ENCODE measurements at places on chromosomes 3 and 15.

- DNase-seq, result no peak
Measured at GRCh38 chr3:123081718-123082369, 15.0 kb downstream of the PDIA5 start.

DNA sequence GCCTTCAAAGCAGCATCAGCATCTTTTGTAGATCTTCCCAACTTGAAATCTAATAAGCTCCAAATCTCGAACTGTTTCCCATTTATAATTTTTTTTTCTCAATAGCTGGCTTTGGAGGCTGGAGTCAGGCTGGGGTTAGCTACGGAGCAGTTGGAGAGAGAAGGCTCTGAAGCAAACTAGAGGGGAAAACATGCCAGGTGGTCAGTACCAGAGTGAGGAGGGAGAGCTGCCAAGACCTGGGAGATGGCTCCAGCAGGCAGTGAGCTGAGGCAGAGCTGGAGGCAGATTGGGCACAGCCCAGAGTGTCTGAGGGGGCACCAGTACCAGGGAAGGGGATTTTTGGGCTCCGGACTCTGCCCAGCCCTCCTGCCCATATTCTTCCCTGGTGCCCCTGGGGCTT is 311.2 kb downstream of the RPLP1 start:
- no peak for DNase-seq

- peak; percentile 16 for DNase-seq
Measured at GRCh38 chr3:23256741-23257435, 53.8 kb downstream of the UBE2E2 start.

GRCh38 chr3:17140670-17141505 is 256.1 kb downstream of the PLCL2 start:
- DNase-seq, result no peak

DNA sequence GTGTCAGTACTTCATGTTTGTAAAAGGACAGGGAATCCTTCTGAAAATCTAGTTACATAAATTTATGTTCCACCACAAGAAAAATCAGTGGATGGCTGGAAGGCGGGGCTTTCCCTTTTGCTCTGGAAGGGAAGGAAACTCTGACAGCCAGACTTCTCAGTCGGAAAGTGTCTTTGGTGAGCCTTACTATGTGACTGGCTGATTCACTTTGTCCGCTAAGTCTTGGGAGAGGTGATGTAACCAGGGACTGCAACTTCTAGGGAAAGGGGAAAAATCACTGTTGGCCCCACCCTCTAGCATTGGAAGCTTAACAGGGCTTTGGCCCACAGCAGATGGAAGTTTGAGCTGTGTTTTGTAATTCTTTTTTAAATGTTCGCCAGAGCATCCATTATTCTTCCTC is 281.4 kb upstream of the CTDSPL start:
- DNase-seq, result no peak

- DNase-seq, result no peak
Measured at GRCh38 chr3:102353805-102354204, 81.0 kb upstream of the ZPLD1 start.

DNA sequence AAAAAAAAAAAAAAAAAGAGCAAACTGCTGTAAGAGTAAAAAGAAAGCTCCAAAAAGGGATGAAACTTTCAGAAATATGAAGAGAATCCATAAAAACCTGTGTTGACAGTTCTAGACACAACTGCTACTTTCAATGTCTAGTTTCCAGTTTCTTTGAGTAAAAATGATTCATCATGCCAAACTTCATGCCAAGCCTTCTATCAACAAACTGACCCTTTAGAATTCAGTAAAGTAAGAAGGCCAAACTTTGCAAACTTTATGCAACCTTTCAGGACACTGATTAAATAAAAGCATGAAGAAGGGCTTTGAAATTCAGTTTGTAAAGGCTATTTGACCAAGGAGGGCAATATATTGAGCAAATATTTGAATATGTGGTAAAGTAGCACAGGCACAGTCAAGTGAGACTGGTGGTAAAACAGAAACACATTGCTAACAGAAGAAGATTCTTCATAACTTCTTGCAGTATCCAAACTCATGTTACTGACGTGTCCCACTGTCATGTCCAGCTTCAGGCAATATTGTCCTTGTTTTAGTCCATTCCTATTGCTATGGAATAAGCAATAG is 56.3 kb upstream of the CFAP20DC start:
- no peak for DNase-seq

DNA sequence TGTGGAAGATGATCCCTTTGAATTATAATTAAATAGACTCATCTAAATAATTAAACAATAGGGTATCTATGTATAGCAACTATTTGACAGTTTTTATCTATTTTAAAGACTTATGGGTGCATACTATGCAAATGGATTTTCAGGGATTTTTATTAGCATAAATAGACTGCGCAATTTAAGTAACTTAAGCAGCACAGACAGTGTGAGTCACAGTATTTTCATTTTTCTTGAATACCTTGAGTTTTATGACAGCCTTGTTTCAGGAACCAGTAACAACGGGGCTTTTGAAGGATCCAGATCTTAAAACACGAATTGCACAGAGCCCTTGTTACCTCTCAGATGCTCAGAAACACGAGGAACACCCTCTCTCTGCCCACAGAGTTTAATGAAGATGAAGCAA is 175.5 kb upstream of the CD96 start:
- no peak for DNase-seq

GRCh38 chr3:5023777-5024346 is 44.6 kb downstream of the BHLHE40 start:
- no peak for DNase-seq

- DNase-seq, result no peak
Measured at GRCh38 chr3:88434001-88434400, 284.2 kb downstream of the C3orf38 start.

DNA sequence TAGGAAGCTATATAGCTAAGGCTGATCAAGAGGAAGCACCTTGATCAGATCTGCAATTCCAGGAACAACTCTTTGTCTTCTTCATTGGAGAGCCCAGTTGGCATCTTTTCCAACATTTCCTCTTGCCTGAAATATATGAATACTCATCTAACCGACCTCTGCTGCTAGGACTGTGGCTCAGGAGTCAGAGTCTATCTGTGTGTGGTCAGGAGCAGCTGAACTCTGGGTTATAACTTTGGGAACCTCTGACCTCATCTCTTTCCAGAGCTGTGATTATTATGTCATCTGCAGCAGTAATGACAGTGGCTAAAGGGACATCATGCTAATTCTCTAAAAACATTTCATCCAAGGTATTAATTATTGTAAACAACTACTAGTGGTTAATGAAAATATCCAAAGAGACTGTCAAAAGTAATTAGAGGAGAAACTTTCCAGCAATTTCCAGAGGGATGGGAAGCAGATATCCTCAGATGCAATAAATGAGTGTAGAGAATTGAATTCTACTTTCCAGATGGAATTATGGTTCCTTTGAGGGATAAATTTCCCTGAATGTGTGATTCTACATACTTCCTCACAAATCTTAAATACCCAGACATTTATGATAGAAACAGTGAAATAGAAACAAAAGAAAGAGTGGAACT is 11.5 kb upstream of the SPINK8 start:
- DNase-seq, result no peak

- no peak for DNase-seq
Measured at GRCh38 chr3:50390508-50391224, 31.3 kb upstream of the TMEM115 start.

DNA sequence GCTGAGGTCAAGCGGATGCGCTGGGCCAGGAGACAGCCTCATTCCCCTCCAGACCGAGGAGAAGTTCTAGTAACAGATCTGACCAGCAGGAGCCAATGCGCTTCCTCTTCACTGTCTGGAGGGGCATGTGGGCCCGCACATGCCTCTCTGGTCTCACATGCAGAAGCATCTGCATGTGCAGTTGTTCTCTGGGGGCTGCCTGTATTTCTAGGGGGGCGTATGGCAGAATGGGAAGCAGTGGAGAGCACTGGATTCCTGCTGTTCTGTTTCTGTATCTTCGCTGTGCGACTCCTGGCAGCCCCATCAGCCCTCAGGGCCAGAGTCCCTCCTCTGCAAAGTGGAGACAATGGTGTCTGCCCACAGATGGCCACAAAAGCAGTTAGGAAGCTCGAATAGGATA is 170.4 kb upstream of the IQSEC1 start:
- DNase-seq, result no peak

- no peak for DNase-seq
Measured at GRCh38 chr15:53569751-53570480, 189.5 kb downstream of the WDR72 start.

GRCh38 chr3:14762701-14763100 is 56.1 kb upstream of the FGD5 start:
- no peak for DNase-seq

DNA sequence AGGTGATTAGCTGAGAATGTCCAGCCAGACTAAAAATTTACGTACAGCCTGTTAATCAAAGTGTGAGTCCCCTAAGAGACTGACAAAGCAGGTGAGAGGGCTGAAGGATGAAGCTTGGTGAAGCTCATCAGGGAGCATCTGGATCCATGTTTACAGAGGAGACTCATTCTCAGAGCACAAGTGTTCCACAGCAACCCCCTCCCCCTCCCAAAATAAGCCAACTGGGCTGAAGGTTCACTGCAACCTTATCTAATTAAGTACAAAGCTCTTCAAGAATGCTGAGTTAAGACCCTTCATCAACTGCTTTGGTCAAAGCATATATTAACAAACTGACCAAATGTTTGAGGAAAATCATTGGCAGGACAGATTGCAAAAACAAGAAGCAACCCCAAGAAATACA is 262.6 kb upstream of the ZNF385D start:
- DNase-seq, result no peak

GRCh38 chr3:104745313-104745712 is 621.4 kb upstream of the ALCAM start:
- DNase-seq, result no peak

DNA sequence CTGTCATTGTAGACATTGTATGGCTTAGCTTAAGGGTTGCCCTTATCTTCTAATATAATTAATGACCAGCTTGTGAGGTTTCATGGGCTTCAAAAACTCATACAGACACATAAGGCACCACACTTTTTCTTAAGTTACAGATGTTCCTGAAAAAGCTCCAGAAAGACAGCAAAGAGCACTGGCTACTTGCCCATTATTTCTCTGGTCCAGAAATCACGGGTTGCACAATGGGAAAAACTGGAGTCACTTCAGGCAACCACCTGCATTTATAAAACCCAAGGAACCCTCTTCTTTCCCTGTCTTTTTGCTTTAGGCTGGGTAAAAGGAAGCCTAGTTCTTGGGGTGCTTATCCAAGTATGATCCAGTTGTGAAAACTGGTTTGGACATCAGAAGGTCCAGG is 2.3 kb upstream of the COL6A6 start:
- DNase-seq, result no peak

- no peak for DNase-seq
Measured at GRCh38 chr15:63196842-63197241, 7.4 kb downstream of the RAB8B start.

DNA sequence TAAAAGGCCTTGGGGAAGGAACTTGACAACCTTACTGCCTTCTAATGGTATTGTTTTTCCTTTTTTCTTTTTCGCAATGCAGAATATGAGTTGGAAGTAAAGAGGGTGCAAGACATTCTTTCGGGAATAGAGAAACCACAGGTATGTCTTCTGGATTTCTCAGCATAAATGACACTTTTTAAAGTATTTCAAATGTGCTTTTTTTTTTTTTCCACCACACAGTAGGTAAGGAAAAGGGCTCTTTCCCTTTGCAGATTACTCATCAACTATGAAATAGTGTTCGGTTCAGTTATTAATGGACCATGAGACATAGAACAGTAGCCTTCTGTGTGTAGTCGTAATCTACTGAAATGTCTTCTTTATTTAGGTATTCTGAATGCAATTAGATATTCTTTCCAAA is 162.4 kb downstream of the GHSR start:
- no peak for DNase-seq

GRCh38 chr15:31197497-31198414 is 96.2 kb upstream of the TRPM1 start:
- peak; percentile 47 for DNase-seq

- DNase-seq, result no peak
Measured at GRCh38 chr3:190169877-190170276, 49.2 kb upstream of the P3H2 start.

DNA sequence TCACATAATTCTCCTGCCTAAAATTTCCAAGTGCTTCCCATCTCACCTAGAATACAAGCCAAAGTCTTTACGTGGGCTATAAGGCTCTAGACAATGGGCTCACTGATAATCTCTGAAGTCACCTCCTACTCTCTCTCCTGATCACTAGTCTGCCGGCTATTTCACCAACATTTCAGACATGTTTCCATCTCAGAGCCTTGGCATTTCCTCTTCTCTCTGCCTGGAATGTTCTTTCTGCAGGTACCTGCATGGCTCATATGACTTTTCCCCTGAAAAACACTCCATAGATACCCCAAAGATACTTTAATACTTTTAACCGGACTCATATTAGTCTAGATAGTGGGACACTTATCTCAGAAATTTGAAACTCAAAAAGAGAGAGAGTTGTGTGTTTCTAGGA is 32.7 kb downstream of the CD200 start:
- no peak for DNase-seq

GRCh38 chr3:170809007-170809974 is 60.7 kb downstream of the RPL22L1 start:
- DNase-seq, result no peak

DNA sequence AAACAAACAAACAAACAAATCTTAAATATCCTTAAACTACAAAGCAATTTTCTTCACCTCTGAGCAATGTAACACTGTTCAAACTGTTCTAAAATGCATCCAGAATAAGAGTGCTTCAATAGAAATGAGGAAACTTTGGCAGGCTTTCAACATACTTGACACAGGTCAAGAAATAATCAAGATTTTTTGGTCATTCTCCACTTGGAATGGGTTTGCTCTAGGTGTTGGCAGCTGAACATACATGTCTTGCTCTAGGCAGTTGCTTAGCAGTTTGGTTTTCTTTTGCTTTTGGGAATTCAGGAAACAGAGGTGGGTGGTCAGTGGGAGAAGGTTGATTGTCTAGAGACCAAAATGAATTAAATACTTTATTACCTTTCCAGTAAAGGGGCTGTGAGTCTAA is 1.4 kb upstream of the LRRC3B start:
- DNase-seq, result no peak

DNA sequence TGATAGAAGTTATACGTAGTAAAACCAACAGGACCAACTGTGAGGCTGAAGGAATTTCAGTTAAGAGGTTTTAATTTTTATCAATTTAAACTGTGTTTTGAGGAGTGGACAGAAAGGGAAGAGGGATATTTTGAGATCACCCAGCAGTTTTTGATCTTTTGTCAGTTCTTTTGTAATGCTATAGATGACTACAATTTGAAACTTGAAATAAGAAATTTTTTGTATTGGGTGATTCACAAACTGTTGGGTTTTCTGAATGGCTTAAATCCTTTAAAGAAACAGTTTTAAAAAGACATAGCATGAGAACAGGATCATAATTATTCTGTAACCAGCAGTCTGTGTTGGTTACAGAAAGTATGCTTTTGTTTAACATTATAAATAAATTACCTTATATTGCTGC is 67.4 kb downstream of the TCF12 start:
- no peak for DNase-seq

DNA sequence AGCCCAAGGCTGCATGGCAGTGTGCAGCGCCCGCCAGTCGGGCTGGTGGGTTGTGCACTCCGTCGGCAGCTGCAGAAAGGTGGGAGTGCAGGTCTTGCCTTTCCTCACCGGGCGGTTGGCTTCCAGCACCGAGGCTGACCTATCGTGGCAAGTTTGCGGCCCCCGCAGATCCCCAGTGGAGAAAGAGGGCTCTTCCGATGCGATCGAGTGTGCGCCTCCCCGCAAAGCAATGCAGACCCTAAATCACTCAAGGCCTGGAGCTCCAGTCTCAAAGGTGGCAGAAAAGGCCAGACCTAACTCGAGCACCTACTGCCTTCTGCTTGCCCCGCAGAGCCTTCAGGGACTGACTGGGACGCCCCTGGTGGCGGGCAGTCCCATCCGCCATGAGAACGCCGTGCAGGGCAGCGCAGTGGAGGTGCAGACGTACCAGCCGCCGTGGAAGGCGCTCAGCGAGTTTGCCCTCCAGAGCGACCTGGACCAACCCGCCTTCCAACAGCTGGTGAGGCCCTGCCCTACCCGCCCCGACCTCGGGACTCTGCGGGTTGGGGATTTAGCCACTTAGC is 4.3 kb downstream of the ISL2 start:
- no peak for DNase-seq
